ENCODE measurements at places on chromosomes 1 and 21. TPM values are rescaled to one million over a fixed set of nuclear protein-coding genes. Genes with fewer than 3 reads are reported as not detected.

- no peak for DNase-seq
Observed at GRCh38 chr21:37419228-37419906, 52.8 kb downstream of the DYRK1A start.

GRCh38 chr21:37737996-37738395 lies 178.3 kb downstream of the KCNJ6 start:
- no peak for DNase-seq

DNA sequence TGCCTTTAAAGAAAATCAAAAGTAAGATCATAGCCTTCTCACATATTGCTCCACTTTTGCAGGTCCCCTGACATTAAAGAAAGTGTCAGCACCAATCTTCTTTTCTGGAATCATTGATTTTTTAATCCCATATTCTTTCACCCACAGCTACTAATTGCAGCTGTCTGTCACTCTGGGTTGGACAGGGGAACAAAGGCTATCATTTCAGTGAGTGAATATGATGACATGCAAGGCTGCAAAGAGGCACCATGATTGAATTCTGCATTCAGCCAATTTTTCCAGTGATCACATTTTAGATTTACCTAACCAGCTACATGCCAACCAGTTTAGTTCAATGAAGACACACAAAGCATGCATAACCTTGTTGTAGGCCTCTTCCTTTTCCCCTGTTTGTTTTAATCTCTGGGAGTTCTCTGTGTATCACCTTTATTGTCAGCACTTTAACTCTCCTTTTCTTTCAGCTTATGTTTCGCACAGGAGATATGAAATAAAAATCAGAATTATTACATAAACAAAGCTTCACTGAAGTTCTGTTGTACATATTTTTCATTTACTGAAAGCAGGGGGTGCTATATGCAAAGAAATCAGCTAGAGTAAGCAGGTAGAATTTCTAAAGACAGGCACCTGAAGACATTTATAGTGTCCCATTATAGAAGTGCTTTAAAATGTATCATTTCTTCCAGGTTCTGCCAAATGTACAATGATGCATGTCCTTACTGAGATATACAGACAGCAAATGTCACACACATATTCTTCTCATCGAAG lies 584.8 kb downstream of the PLA2G4A start:
- no peak for DNase-seq

- no peak for DNase-seq
Observed at GRCh38 chr1:209485167-209485566, 98.3 kb upstream of the CAMK1G start.

GRCh38 chr1:6245086-6245868 lies 1.3 kb downstream of the HES3 start:
- peak; percentile 74 for DNase-seq

DNA sequence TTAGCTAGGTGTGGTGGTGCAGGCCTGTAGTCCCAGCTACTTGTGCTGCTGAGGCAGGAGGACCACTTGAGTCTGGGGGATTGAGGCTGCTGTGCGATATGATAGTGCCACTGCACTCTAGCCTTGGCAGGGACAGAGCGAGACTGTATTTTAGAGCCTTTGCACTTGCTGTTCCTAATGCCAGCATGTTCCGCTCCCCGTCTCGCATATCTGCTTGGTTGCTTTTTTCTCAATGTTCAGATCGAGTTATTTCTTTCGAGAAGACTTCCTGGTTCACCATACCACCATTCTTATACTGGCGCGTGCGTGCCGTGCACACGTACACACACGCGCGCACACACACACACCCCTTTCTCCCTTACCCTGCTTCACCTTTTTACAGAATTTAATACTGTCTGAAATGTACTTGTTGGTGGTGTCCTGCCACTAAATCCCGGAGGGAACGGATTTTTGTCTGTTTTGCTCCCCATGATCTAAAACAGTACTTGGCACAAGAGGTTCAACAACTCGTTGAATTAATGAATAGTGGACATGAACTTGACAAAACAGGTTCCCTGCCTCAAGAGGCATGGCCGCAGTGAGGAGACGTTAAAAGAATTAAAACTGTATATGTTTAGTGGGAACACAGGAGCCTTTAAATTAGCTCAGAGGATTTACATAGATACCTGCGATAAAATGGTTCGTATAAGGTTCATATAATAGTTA lies 1.1 kb upstream of the RPRD2 start:
- DNase-seq, result no peak

DNA sequence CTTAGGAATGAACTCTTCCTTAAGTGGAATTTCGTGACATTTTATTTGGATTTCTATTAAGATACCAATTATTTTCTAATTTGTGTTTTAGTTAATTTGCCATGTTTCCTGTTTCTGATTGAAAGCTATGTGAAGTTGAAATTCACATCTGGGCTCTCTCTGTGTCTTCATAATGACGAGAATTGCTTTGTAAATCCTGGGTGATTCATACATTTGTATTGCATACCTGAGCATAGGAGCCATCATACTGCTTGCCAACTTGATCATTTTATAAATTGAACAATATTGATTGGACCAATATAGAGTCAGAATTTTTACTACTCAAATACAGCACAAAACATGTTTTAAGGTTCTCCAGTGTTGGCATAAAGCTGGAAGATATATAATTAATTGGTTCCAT lies 817.9 kb downstream of the BRINP3 start:
- no peak for DNase-seq

The LCE1D gene
- total RNA-seq, result not detected

The C1QB gene
- not detected for total RNA-seq

The SELL gene
- 2.2 TPM for total RNA-seq

The C1orf94 gene
- total RNA-seq, result not detected

DNA sequence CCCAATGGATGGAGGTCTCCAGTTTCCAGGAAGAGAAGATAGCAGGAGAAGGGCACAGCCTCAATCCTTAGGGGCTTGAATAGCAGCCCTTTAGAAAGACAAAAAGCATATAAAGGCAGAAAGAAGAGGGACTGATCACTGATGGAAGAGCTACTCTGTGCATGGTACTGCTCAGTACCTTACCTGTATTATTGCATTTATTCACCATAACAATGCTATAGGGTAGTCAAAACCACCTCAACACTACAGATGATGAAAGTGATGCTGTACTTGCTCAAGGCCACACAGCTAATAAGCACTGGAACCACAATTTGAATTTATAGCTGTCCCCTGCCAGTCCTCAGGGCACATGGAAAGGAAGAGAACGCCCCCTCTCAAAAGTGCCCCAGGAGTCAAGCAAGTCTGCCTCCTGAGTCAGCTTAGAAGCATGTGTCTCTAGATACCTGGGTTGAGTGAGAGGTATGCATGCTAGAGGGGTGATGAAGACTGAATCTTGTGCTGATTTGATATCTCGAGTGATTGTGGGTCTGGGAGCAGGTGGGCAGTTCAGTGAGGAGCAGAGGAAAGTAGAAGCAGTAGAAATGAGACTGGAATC lies 13.6 kb downstream of the DDAH1 start:
- DNase-seq, result no peak

- peak; percentile 61 for DNase-seq
Observed at GRCh38 chr1:18883636-18884418, 18.5 kb downstream of the ALDH4A1 start.

The WDR47 gene
- 9.4 TPM for total RNA-seq

- no peak for DNase-seq
Observed at GRCh38 chr1:36922071-36922470, 112.2 kb downstream of the GRIK3 start.

DNA sequence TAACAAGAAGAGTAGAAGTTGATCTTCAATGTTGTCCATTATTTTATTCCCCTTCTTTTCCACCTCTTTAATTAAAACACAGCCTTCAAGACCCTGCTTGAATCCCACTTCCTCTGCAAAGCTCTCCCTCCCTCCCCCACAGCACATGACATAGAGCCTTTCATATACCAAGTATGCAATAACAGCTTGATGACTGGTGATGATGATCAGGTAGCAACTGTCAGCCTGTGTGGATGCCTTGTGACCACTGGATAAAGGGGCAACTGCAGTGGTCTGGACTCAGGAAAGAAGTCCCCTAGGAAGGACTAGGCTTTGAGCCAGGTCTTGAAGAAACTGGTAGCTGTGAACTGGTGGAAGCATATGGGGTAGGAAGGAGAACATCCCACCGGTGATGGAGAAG lies 53.8 kb upstream of the PRDX6 start:
- DNase-seq, result no peak

DNA sequence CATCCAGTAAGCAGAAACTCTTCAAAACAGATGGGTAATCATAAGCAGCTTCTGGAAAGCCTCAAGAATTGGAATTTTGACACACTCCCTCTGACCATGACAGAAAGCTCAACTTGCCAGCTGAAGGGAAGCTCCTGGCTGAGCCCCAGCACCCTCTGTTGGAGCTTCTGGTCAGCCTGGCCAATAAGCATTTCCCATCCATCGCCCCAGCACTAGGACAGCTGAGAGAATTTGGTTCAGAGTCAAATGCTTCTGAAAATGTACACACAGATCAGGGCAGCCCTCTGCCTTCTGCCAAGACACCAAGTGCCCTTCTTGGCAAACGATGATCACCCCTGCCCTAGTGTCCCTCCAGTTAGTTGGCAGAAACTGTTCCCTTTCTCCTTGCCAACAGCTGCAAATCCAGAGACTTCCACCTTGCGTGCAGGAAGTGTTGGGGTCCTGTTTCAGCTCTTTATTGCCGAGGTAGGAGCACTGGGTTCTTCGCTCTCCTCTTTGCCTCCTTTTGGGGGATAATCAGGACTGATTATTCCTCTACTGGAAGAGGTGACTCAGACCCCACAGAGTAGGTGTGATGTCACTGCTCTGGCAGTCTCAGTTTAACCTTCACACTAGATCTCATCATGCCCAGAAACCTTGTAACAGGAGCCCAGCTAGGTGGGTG lies 11.9 kb downstream of the PIGV start:
- DNase-seq, result no peak

The KMO gene
- 14.2 TPM for total RNA-seq

DNA sequence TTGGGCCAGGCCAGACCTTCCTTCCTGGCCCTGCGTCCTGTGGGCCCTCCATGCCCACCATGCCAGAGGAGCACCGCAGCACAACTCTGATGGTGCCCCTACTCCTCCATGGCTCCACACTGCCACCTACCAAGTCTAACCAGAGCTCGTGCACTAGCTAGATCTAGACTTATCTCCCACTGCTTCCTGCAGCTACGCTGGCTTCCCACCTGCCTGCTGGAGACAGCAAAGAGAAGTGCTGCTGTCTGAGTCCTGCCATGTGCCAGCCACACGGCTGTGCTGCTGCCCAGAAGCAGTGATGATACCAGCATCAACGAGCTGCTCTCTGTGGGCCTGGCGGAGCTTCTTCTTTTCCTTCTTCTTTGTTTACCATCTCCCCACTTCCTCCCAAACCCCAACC lies 4.5 kb downstream of the GUCA2B start:
- no peak for DNase-seq

GRCh38 chr1:113396585-113396984 lies 6.3 kb downstream of the MAGI3 start:
- no peak for DNase-seq

DNA sequence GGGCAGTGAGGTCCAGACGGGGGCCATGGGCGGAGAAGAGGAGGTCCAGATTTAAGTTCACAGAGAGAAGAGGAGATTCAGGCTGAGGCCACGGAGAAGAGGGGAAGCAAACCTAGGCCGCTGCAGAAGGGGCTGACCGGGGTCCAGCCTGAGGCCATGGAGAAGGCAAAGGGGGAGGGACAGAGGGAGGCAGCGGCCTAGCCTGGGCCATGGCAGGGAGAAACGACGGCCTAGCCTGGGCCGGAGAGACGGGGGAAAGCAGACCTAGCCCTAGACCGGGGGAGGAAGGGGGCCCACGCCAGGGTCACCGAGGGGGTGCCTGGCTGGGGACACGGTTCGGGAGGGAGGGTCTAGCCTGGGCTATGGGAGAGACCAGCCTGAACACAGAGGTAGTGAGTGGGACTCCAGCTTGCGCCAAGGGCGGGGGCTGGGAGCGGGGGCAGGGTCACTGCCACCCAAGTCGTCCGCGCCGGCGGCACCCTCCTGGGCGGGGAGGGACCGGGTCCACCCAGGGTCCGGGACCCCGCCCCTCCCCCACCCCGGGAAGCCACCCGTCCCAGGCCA lies 459 bp downstream of the CAPZB start:
- no peak for DNase-seq

- DNase-seq, result no peak
Observed at GRCh38 chr1:113125517-113125916, 52.5 kb downstream of the LRIG2 start.

The SPATA21 gene
- total RNA-seq, result 0.40 TPM

The RGS8 gene
- 0.31 TPM for total RNA-seq

The DIRAS3 gene
- not detected for total RNA-seq

- no peak for DNase-seq
Observed at GRCh38 chr1:171716616-171717015, 25.2 kb downstream of the VAMP4 start.

The ACTL8 gene
- total RNA-seq, result not detected

DNA sequence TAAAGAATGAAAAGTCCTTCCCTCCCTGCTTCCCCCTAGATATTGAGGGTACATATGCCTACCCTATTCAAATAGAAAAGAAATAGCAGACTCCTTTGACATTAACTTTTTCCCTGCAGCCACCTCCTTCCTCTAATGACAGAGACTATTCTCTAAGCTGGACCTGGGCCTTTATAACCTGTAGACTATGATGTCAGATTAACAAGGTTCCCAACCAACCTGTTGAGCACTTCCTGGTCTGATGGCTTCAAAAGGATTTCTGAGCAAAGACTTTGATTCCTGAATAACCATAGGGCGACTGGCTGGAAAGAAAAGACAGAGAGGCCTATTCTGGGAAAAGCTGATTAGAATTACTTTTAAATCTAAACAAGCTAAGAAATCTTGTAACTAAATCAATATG lies 18.4 kb upstream of the C1orf216 start:
- DNase-seq, result no peak

The HSPB7 gene
- total RNA-seq, result not detected

DNA sequence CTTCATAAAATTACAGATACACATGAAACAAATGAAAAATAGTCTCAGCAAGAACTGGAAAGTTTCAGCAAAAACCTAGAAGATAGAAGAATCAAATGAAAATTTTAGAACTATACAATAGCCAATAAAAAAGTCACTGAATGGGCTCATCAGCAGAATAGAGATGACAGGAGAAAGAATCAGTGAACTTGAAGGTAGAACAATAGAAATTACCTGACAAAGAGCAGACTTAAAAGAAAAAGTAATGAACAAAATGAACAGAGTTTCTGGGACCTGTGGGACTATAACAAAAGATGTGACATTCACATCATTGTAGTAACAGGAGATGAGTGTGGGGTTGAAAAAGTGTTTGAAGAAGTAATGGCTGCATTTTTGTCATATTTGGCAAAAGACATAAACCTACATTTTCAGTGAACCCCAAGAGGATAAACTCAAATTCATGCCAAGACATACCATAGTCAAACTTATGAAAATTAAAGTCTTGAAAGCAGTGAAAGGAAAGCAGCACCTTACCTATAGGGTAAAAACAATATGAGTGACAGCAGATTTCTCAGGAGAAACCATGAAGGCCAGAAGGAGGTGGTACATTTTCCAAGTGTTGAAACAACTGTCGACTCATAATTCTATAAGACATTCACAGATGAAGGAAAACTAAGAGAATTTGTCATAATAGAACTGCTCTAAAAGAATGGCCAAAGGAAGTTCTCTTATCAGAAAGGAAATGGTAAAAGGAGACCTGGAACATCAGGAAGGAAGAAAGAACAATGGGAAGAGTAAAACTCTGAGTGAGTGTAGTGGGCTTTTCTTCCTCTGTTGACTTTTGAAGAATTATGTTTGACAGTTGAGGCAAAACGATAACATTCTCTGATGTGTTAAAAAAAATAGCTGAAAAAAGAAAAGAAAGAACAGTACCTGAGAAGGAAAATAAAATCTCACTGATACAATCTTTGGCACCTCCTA lies 23.5 kb downstream of the NTPCR start:
- no peak for DNase-seq
